M059J (cell line): ENCODE measurements at places on chromosomes 11 and 22. TPM values are rescaled to one million over a fixed set of nuclear protein-coding genes. Genes with fewer than 3 reads are reported as not detected.

The PIH1D2 gene
- total RNA-seq = 1.4 and 1.9 TPM in 2 replicates

The BATF2 gene
- 5.9 and 6.2 TPM in 2 replicates for total RNA-seq

DNA sequence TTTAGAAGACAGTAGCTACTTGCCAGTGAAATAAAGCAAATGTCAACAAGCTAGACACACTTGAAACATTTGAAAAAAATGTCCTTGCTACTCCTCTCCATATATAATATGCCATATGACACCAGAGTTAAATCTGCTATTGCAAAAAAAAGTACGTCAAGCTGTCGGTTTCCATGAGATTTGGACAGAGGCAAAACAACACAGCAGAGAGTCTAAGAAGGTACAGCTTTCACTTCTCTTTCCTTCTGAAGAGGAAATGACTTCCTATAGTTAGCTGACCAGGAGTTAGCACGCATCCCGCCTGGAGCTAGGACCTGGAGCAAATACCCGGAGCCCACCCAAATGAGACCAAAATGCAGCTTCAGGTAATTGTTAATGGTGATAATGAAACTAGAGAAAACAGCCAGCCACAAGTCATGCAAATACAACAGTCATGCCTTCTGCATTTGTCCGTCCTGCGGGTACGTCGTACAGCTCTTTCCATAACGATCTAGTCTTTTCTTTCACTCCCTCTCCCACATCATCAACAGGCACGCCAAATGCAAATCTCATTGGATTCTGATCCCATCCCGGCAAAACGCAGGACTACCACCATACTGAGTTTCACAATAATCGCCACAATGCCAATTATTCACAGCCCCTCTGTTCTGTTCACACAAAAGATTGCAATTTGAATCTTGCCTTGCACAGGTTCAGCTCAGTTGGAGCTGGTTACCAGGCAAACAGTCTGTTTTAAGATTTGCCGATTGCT, 395.0 kb upstream of the CCDC90B start:
- DNase-seq = no peak

DNA sequence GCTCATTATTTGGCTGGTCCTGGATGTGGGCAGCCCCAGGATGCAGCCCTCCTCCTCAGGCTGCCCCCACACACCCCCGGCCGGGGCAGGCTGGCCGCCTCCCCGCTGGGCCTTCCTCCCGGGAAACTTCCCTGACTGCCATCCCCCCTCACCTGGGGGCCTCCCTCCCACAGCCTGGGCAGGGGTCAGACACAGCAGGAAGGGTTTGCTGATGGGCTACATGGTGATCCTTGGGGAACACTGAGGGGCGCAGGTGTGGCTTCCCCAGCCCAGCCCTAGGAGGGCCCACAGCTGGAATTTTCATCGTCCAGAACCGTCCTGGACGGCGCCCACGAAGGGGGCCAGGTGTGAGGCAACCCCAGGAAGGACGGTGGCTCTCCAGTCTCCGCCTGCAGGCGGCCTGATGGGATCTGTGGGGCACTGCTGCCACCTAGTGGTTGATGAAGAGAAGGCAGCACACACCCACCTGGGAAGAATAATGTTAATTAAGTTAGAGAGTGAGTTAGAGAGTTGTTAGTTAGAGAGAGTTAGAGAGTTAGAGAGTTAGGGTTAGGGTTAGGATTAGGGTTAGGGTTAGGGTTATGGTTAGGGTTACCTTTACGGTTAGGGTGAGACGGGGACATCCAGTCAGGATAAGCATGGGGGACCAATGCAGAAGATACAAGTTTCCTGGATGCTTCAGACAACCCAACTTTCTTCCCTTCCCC, 75.9 kb upstream of the PRR5 start:
- DNase-seq = peak; percentile 42

- peak; percentile 49 for DNase-seq
Measured at GRCh38 chr22:41557401-41558240, 3.2 kb upstream of the CSDC2 start.

DNA sequence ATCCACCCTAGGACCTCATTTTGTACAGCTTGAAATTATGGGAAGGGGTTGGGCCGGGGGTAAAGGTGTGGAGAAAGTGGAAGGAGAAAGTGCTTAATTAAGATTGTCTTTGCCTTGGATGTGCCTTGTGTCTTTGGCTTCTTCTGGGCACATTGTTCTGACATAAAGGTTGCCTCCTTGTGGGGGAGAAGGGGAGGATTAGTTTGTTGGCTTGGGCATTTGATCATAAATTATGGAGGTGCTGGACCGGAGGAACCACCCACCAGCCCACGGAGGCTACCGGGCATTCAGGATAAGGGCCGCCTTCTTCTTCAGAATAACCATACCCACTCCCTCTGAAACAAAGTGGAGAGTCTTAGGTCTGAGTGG, 1.3 kb downstream of the PAFAH1B2 start:
- DNase-seq = peak; percentile 59

- peak; percentile 76 for DNase-seq
Measured at GRCh38 chr11:15199693-15200092, 85.0 kb downstream of the INSC start.
